ELR (cell line): ENCODE measurements at places on chromosomes 5 and 9.

GRCh38 chr9:136372561-136373299 lies 739 bp downstream of the CARD9 start:
- peak; percentile 76 for DNase-seq

GRCh38 chr5:138726848-138727247 lies 26.4 kb upstream of the CTNNA1 start:
- no peak for DNase-seq

DNA sequence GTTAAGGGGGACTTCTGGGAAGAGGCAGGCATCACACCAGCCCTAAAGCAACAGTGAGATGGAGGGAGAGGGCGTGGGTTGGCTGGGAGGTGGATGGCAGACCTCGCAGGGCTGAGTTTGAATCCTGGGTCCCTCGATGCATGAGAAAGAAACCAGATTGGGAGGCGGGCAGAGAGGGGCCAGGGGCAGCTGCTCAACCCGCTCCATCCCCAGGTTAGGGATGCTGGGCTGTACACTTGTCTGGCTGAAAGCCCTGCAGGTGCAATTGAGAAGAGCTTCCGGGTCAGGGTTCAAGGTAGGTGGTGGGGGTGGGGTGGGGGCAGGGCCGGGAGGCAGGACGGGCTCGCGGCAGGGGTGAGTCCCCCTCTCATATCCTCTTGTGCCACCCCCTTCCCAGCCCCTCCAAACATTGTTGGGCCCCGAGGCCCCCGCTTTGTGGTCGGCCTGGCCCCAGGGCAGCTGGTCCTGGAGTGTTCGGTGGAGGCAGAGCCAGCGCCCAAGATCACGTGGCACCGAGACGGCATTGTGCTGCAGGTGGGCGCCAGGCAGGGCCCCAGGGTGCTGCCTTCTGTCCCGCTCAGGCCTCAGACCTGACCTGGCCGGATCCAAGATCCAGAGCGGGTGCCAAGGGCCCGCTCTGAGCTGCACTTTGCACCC lies 49.8 kb upstream of the ASS1 start:
- no peak for DNase-seq

- no peak for DNase-seq
Measured at GRCh38 chr5:174980952-174981351, 256.6 kb downstream of the MSX2 start.

- DNase-seq = no peak
Measured at GRCh38 chr9:85559526-85559925, 182.2 kb downstream of the AGTPBP1 start.
